ENCODE measurements at places on chromosomes 7 and 10.

DNA sequence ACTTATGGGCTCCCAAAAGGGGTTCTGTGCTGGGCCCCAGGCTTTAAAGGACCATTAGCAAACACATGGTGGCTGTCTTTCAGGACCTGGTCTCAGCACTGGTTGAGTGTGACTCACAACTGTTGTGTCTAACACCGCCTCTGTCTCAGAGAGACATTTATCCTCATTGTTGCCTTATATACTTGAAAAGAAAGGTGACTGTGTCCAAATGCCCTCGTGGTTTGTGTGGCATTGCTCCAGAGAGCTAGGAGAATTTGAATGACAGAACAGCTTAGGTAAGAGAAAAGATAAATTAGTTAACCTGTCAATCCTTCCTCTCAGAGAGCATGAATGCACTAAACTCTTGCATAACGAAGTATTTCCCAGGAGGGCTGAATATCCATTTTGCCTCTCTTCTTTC is 14.5 kb upstream of the FAM13C start:
- DNase-seq = no peak

- no peak for DNase-seq
Measured at GRCh38 chr10:44799966-44800365, 111.2 kb upstream of the TMEM72 start.

- DNase-seq = peak; percentile 20
Measured at GRCh38 chr10:127945341-127945758, 38.4 kb downstream of the PTPRE start.

- no peak for DNase-seq
Measured at GRCh38 chr10:18178854-18179483, 38.7 kb downstream of the CACNB2 start.

DNA sequence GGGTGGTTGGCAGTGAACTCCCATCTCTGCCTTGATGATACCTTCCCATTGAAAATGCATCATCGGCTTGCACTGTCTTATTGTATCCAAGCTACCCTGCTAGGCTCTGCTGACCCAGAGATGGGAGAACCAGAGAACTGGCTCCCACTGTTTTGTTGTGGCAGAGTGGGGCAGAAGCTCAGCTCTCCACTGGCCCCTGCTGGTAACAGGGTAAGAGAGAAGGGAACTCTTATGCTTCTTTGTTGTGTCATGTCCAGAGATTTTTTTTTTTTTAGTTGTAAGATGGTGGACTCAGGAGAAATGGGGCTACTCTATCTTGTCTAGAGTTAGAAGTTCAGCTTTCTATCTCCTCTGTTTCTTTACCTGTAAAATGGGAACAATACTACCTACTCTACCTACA is 100.5 kb upstream of the SDK1 start:
- peak; percentile 5 for DNase-seq

GRCh38 chr10:71694567-71694968 is 25.0 kb downstream of the C10orf105 start:
- no peak for DNase-seq

GRCh38 chr7:18497082-18497481 is 1.5 kb downstream of the HDAC9 start:
- DNase-seq = no peak

All from stimulated activated CD4-positive, alpha-beta T cell treated with anti-CD3 and anti-CD28 coated beads, Interleukin-12 subunit alpha, Interleukin-12 subunit beta, amount 100 ng/mL, for 48 hours (primary cell).